ENCODE measurements at places on chromosomes 2 and 18.

- no peak for DNase-seq
Measured at GRCh38 chr2:234797566-234798250, 154.1 kb upstream of the SH3BP4 start.

DNA sequence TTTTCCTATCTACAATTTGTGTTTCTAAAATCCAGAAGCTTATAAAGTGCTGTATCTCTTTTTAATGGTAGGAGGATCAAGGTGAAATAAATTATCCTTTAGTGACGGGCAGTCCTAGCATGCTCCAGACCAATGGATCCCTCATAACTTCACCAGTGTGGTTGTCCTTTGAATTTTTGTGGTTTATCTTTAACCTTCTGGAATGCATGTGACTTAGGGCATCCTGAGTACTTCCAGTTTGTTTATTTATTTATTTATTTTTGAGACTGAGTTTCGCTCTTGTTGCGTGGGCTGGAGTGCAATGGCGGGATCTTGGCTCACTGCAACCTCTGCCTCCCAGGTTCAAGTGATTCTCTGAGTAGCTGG, 40.4 kb downstream of the NUP35 start:
- no peak for DNase-seq

DNA sequence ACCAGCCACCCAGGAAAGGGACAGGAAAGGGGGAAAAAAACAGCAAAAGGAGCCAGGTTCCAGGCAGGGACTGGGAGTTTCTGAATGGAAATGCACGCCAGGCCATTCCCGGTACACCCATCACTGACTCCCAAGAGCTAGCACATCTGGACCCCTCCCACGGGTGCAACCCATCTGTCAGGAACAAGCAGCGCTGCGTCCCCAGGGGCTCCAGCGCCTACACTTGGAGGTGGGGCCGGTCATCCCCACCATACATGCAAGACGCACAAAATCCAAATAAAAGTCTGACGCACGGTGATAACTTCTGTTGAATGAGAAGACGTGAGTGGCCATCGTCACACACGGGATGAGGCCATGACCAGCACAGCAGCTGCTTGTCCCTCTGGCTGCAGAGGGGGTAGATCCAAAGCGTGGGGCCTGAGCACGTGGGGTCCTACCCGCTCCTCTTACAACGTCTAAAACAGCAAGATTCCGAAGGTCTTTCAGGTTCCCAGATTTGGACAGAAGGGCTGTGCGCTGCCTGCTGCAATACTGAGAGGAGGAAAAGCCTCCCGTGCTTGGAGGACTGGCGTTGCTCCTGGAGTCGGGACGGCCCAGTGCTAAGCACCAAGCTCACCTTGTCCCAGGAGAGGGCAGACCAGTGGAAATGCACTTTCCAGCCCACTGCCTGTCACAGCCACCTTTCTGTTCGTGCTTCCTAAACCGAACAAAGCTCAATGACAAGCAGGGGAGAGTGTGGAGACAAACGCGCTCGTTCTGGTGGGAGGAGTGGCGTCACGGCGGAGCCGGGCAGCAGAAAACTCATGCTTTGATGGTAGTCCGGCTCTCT, 68.9 kb downstream of the NDUFA10 start:
- no peak for DNase-seq

- DNase-seq, result no peak
Measured at GRCh38 chr2:150644298-150645067, 157.0 kb upstream of the RND3 start.

DNA sequence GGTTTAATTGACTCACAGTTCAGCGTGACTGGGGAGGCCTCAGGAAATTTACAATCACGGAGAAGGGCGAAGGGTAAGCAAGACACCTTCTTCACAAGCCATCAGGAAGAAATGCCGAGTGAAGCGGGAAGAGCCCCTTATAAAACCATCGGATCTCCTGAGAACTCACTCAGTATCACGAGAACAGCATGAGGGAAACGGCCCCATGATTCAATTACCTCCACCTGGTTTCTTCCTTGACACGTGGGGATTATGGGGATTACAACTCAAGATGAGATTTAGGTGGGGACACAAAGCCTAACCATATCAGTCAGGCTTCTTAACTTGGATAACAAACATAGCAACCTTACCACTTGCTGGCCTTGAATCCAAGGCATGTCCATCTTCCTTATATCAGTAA, 289.0 kb upstream of the STON1 start:
- DNase-seq, result no peak

GRCh38 chr2:72999729-73000725, 71.5 kb downstream of the SFXN5 start:
- no peak for DNase-seq

DNA sequence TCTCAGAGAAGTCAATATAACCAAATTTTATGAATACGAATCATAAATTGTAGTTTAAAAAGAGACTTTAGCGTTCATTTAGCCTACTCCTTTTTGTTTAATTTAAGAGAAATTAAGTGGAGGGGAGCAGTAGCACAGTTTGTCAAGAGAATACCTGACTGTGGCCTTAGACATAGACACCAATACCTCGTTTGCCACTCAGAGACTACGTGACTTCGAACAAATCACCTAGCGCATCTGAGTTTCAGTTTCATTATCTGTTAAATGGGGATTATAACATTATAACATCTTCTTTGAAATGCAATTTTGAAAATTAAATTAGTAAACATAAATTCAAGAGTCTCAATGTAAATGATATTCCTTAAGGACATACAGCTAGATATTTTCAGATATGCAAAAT, 581.5 kb upstream of the VRK2 start:
- DNase-seq, result no peak

DNA sequence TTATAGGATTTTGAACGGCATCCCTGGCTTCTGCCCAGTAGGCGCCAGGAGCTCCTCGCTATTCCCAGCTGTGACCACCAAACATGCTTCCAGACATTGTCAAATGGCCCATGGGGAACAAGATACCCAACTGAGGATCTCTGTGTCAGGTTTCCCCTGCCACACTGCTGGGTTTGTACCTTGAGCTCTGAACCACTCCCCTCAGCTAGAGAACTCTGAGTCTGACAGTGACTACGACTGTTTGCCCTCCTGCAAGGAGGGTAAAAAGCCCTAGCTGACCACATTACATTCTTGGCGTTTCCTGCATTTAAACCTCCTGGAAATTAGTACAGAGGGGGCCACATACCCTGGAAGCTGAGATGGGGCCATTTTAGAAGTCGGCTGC, 12.4 kb downstream of the LRRFIP1 start:
- DNase-seq, result no peak

DNA sequence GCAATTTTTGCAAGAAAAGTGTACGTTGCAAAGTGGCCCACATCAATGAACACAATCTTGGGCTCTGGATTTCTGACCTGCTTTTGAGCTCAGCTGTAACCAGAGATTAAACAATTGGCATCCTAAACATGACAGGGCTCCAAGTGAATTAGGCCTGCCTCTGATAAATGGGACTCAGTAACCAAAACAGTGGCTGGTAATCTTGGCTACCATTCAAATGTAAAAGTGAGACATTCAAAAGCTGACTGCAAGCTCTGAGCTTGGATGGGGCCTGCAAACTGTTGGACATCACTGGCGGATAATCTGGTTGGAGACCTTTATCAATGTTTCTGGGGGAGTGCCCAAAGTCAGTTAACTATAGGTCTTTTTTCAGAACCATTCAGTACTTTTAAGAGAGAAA, 160.7 kb downstream of the RAB3GAP1 start:
- no peak for DNase-seq

GRCh38 chr2:151380580-151381235, 23.3 kb downstream of the TNFAIP6 start:
- no peak for DNase-seq

DNA sequence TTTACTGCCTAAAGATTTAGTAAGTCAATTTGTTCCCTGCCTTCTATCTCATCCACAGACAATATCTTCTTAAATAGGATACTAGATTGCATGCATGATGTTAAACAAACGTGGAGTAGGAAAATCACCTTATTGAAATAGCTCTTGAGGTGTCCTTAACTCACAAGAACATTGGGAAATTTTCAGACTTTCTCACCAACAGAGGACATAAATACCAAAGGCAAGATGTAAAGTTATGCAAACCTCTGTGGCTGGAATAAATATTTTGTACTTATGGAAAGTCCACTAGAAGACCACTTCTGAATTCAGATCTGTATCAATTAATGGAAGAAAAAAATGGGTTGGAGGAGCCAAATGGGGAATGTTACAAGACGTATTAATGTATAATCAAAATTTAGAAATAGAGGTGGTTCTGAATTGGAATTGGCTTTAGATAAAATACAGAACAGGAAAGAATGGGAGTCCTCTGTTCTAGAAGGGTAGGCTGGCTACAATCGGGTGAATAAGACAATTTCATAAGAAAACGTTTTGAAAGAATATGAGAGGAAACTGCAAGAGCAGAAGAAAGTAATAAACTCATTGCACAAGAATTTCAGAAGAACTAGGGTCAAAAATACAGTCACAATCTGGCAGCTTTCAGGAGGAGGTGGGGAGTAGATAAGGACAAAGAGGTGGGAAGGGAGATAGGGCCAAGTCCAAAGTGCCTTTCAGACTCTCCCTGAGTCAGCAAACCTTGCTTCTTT, 69.3 kb upstream of the FN1 start:
- no peak for DNase-seq

- DNase-seq, result no peak
Measured at GRCh38 chr2:33210626-33211025, 263.9 kb downstream of the LTBP1 start.

DNA sequence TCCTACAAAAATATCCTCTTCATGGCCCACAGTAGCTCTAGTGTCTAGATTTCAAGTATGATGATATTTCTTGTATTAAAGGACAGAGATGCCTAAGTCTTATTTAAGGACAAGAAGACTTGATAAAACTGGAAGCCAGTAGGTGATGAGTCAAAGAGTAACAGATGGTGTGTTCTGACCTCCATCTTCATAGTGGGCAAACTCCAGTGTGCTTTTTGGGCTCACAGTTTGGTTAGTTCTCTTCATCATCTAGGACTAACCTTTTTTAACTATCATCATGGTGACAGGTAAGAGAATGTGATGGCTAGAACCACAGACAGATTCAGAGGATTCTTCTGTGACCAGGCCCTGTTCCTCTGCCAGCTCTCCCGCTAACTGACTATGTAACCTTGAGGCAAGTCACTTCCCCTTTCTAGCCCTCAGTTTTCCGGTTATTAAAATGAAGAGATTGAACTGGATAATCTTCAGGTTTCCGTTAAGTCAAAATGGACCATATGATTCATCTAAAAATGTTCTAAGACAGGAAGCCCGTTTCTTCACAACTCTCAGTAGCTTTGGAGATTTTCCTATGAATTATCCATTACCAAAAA, 140.3 kb upstream of the RASGRP3 start:
- DNase-seq, result no peak

DNA sequence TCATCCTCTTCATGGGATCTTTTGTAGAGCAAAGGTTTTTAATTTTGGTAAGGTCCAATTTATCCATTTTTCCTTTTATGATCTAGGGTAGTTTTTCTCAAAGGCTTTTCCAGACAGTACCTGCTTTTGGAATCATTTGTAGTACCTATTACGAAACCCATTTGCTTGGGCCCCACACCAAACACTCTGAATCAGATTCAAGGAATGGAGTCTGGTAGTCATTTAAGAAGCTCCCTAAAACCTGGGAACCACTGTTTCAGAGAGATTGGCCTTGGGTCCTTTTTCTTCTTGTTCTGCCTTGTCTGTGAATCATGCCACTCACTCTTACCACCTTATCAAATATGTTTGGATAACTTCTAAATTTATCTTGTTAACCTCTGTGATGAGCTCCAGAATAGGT, 40.3 kb downstream of the OSBPL6 start:
- no peak for DNase-seq

- DNase-seq, result no peak
Measured at GRCh38 chr2:234496835-234497593, at the start of gene ARL4C. Gene ARL4C (minus strand): TSS chr2:234497081. CDS start chr2:234496586, 495 bp downstream.

GRCh38 chr18:79944126-79944731, 7.2 kb downstream of the SLC66A2 start:
- DNase-seq, result no peak

DNA sequence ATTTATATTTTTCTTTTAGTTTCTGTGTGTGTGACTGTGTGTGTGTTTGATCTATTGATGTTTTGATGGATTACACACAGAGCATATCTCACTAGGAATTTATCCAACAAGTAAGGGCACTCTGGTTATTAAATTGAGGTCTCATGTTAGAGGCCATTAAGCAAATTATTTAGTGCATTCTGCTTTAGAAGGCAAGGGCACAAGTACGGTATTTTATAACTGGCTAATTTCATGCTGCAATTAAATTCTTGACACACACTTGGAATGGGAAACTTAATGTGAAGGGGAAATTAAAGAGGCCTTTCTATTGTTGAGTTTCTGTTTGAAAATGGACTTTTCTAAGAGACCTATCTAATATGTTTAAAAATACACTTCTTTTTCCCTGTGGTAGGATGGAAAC, 25.8 kb downstream of the NYAP2 start:
- DNase-seq, result no peak

DNA sequence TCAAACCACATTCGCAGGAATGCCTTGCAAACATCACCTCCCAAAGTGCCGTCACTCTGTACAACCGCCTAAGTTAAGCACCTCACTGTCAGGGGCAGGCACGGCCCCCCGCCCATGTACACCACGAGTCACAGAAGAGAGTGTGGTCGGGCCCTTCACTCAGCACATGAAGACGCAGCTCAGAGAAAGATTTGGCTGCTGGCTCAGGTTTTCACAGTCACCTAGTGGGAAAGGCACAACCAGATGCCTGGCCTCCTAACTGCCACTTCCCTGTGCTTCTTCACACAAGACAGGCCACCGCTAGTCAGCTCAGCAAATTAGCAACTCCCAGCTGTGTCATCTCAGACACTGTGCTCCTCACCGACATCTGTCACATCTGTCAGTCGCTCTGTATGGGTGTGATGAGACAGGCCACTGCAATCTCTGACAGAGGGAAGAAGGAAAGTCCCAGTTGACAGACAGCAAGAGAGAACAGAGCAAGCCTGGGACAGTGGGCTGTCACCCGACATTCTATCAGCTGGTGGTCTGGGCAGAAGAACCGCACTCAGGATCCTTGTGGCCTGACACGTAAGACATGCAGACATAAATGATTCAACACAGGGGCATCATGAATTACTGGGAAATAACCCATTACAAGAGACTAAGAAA, 60.8 kb downstream of the CRACDL start:
- DNase-seq, result no peak

DNA sequence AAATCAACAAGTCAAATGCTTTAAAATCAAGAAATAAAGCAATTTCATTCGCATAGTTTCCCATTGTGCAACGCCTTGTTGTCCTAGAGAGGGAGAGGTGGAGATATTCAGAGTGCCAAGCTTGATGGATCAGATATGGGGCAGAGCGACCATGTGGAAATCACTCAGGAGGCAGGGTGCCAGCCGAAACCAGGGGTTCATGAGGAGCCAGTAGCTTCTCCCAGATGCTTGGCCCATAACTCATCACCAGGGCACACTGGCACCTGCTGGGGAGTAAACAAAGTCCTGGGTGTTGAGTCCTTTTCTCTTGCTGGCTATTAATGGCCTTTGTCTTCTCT, 53.0 kb upstream of the ASAP2 start:
- no peak for DNase-seq

Measured in activated T-cell treated with anti-CD3 and anti-CD28 coated beads for 24 hours (primary cell).